ENCODE measurements at places on chromosomes 16 and 17.

- peak; percentile 78 for DNase-seq
Measured at GRCh38 chr17:66727634-66728570, 107.0 kb upstream of the CACNG5 start.

GRCh38 chr16:11094857-11095565 lies 150.6 kb downstream of the CLEC16A start:
- no peak for DNase-seq

- DNase-seq, result peak; percentile 99
Measured at GRCh38 chr17:15651583-15652110, 32.1 kb upstream of the FBXW10B start.

- no peak for DNase-seq
Measured at GRCh38 chr16:55559933-55560516, 6.5 kb upstream of the CAPNS2 start.

- DNase-seq, result no peak
Measured at GRCh38 chr17:6160911-6161855, 91.0 kb downstream of the WSCD1 start.

DNA sequence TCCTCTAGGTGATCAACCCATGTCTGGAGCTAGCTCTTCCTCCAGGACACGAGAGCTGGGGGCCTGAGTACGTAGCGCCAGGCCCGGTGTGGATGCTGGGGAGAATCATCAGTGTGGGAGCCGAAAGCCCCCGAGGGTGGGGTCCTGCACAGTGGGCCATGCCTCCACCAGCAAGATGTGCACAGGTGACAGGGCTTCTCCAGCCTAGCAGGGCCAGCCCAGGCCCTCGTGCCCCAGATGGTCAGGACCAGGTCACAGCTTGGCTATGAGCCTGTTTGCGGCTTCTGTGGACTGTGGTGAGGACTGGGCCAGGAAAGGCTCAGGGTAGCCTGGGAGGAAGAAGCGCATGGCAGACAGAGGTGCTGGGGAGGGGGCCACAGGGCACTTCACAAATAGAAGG lies 7.8 kb downstream of the MPG start:
- peak; percentile 42 for DNase-seq

- no peak for DNase-seq
Measured at GRCh38 chr17:39745335-39746144, 7.8 kb downstream of the GRB7 start.

DNA sequence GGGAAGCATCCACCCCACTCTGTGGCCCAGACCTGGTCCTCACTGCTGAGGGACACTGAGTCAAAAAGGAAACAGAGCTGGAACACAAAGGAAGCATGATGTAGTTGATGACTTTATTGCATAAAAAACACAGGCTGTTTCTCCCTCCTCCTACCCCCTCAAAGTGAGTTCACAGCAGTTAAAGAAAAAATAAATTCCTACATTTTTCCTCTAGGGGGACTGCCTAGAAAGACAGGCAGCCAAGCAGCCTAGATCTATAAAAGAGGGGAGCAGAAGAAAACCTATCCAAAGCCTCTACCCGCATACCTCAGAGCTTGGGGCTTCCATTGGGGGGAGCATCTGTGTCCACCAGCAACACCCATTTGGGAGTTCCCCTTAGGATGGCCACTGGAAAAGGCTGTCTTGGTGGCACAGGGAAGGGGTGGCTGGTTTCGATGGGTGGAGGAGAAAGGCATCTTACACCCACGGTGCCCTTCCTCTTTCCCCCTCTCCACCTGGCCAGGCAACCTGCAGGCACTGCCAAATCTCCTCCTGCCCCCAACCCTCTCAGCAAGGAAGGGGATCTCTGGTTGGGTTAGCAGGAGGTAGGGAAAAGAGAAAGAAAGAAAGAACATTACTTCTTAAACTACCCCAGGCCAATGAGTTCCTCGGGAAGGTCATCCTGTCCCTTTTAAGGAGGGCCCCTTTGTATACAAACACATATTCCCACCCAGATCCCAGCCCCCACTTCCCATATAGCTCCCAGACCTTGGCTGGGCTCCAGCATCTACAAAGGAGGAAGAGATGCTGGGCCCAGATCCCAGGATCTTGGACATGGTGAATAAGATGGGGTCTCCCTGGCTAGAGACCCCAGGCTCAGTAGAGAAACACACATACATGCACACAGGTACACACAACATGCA lies 4.0 kb upstream of the SCRN2 start:
- peak; percentile 62 for DNase-seq

DNA sequence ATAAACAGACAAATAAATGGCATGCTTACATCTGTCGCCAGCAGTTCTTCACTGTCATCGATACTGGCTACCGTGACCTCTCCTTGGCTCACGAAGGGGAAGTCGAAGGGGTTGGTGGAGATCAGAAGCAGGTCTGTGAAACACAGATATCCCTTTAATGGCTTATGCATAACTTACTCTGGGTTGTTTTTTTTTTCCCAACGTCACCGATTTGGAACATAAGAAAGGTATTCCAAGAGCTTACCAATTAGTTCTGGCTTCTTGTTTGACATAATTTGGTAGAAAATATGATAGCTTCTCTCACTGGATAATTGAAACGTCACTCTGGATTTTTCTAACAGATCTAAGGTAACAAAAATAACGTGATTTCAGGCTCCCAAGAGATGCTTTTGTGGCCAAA lies 18.2 kb downstream of the MYH13 start:
- DNase-seq, result no peak

DNA sequence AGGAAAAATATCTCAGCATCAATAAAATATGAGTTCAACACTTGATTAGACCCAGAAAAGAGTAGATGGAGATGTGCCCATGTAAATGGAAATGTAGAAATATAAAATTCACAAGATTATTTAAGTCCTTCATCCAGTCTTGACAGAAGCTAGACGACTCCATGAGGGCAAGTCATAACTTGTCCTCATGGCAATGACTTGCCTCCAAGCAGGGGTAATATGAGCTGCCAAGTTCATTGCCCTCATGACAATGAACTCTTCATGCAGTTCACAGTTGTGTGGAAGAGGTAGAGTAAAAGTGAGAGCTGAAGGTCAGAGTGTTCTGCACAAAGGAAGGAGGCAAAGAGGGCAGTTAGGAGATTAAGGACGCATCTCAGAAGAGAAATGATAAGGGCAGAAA lies 22.3 kb downstream of the CDH11 start:
- no peak for DNase-seq

- DNase-seq, result peak; percentile 80
Measured at GRCh38 chr17:59746849-59747445, 39.5 kb downstream of the VMP1 start.

DNA sequence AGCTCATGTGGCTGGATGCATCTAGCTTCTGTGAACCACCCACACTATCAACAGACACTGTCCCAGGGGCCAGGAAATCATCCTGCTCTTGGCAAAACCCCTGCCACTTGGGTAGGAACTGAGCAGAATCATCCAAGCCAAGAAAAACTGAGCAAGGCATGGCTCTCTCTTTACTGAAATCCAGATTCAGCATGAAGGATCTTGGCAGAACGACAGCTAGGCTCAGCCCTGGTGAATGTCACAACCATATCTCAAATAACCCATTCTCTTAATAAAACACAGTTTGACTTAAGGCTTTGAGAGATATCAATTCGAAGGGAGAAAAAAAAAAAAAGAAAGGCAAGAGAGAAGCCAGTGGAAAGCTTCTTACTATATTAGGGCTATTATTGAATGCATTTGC lies 72.2 kb downstream of the MAF start:
- no peak for DNase-seq

GRCh38 chr17:57545731-57546342 lies 199.3 kb downstream of the CCDC182 start:
- DNase-seq, result no peak

GRCh38 chr17:32755045-32755805 lies 121.7 kb downstream of the MYO1D start:
- peak; percentile 85 for DNase-seq

GRCh38 chr17:57375040-57375769 lies 118.9 kb downstream of the MSI2 start:
- no peak for DNase-seq

DNA sequence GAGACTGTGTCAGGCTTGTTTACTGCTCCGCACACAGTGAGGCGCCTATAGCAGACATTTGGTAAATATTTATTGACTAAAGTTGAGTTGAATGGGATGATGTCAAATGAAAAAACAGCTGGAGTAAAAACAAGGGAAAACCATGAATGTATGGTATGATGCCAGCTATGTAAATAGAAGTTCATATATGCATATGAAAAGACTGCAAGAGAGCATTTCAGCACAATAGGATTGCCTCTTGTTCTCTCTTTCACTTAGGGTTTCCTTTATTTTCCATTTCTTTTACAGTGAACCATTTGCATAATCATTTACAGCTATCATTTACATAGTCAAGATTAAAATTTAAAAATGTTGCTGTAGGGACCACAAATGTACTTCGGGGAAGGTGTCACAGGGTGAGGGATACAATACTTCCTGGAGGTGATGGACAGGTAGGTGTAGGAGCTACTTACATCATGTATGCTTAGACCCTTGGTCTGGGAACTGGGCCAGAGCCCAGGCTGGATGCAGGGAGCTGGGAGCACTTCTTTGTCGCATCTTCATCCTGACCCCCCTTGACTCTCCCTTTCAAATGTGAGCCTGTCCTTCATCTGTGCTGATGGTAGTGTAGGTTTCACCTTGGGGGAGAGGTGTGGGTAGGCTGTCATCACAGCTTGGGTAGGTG lies 113.3 kb downstream of the UTP18 start:
- DNase-seq, result no peak

DNA sequence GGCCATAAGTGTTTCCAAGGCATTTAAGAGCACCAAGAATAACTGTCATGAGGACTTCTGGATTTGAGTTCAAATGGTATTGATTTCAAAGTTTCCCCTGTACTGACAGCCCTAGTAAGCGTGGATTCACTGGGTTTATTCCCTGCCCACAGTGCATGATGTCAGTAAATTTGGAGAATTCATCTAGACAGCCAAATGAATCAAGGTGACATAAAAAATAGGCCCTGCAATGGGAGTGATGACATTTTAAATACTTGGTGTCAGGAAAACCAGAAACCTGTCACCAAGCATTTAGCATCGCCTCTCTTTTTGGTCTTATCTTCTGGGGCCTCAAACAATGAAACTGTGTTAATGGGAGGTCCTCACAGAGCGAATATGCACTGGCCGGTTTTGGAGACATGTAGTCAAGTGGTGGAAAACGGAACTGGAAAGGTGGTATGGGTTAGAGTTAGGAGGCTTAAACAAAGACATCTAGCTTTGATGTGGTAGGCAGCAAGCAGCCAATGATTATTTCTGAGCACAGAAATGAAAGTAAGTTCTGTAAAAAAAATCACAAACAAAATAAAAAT lies 29.1 kb downstream of the COG4 start:
- DNase-seq, result no peak

GRCh38 chr17:63988741-63989621 lies 9.2 kb upstream of the PRR29 start:
- DNase-seq, result no peak

GRCh38 chr17:29070781-29071180 lies 27.8 kb downstream of the PIPOX start:
- no peak for DNase-seq
